Activated T-helper 17 cell treated with anti-CD3 and anti-CD28 coated beads, Interleukin-2, amount 50 U/mL, for 72 hours (primary cell): ENCODE measurements at places on chromosomes 1 and 21. TPM values are rescaled to one million over a fixed set of nuclear protein-coding genes. Genes with fewer than 3 reads are reported as not detected.

Gene PIGR
- not detected for total RNA-seq

Gene SLFNL1
- total RNA-seq, result 0.13 TPM

Gene S100A16
- not detected for total RNA-seq

Gene TNFAIP8L2
- 22.9 TPM for total RNA-seq

Gene RCAN3
- total RNA-seq, result 38.6 TPM

Gene ESRRG
- not detected for total RNA-seq

Gene SPRR1B
- not detected for total RNA-seq

Gene METTL13
- 83.1 TPM for total RNA-seq

Gene FMO4
- total RNA-seq, result 2.7 TPM

Gene PLCH2
- 28.1 TPM for total RNA-seq

Gene TMEM61
- not detected for total RNA-seq

Gene KRTAP11-1
- total RNA-seq, result not detected

GRCh38 chr1:154743526-154744036 lies 126.5 kb downstream of the KCNN3 start:
- no peak for ATAC-seq
- H3K27ac ChIP-seq, result no peak overlapping the region
- H3K27me3 ChIP-seq, result peaks cover 24% of the 10 kb centered on the region
- peaks cover 30% of the 10 kb centered on the region for H3K4me1 ChIP-seq

- ATAC-seq, result no peak
- H3K36me3 ChIP-seq, result no peaks in the 10 kb centered on the region
- peaks cover 14% of the 10 kb centered on the region for H3K27me3 ChIP-seq
Observed at GRCh38 chr21:41054018-41054578, 113.9 kb upstream of the BACE2 start.

- H3K4me1 ChIP-seq, result no peaks in the 10 kb centered on the region
- no peaks in the 10 kb centered on the region for H3K36me3 ChIP-seq
- H3K4me3 ChIP-seq, result no peak overlapping the region
Observed at GRCh38 chr1:14441302-14441741, 157.2 kb upstream of the KAZN start.

DNA sequence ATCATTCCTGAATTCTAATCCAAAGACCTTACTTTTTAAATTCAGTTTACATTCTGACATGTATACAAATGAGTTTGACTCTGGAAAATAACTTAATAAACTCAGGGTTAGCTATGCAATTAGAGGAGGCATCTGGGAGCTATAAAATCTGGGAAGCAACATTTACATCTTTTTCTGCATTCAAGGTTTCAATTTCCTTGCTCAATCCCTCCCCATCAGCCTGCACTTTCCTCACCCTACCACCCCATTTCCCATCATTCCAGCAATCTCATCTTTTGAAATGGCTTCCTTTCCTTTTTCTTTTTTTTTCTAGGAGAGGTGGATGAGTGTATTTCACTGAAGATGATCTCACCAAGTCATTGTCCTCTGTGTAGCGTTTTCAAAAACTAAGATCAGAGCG lies 65.3 kb upstream of the BEND5 start:
- H3K4me1 ChIP-seq, result no peaks in the 10 kb centered on the region
- no peak overlapping the region for H3K4me3 ChIP-seq
- H3K36me3 ChIP-seq, result no peaks in the 10 kb centered on the region
- peaks cover 16% of the 10 kb centered on the region for H3K27me3 ChIP-seq
- H3K27ac ChIP-seq, result no peak overlapping the region

DNA sequence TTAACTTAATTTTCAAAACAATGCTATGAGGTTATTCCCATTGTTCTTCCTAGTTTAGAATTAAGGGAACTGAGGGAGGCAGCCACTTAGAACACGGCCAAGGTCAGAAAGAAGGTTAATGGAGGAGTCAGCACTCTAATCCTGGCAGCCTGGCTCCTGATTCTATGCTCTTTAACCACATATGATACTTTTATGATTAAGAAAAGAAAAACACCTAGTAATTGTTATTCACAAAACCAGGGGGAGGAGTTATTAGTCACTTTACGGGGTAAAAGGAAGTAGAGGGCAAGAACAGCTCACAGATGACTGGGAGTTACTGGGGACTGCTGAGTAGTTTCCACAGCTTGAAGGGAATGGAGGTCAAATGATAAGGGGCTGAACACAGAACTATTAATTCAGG lies 38.6 kb downstream of the GADD45A start:
- H3K4me1 ChIP-seq, result peaks cover 8% of the 10 kb centered on the region
- no peak overlapping the region for H3K27ac ChIP-seq
- H3K36me3 ChIP-seq, result no peaks in the 10 kb centered on the region
- peaks cover 4% of the 10 kb centered on the region for H3K27me3 ChIP-seq
- ATAC-seq, result peak; percentile 91

DNA sequence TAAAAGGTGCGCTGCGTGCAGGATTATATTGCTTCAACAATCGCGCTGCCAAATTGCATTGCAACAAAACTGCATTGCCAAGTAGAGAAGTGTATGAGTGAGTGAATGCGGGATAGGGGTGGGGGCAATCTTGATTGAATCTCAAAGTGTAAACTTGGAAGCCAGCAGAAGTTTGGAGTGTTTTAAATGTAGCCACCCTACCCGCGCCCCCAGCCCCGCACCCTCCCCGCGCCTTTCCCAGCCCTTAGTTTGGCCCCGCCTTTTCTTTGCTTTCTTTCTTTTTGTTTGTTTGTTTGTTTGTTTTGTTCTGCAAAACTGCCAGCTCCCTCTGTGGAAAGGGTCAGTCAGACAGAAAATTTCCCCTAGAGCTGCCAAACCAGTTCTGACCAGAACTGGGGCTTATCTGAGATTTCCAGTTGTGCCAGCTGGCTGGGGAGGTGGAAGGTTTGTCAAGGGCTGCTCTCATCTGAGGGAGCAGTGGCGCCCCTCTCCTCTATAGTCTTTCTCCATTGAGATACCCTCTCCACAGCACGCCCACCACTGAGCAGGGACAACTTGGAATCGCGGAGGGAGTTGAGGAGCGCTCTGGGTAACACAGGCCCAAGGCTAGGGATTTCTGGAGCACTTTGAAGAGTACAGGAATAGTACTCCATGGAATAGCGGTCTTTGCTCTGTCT lies 666 bp upstream of the BEND5 start:
- peaks cover 10% of the 10 kb centered on the region for H3K4me1 ChIP-seq
- H3K27me3 ChIP-seq, result peaks cover 40% of the 10 kb centered on the region
- no peak for ATAC-seq
- H3K4me3 ChIP-seq, result peak overlapping the region; percentile 51

- H3K27me3 ChIP-seq, result no peaks in the 10 kb centered on the region
- H3K27ac ChIP-seq, result no peak overlapping the region
- peaks cover 7% of the 10 kb centered on the region for H3K36me3 ChIP-seq
Observed at GRCh38 chr1:184911103-184911745, 63.1 kb downstream of the NIBAN1 start.

DNA sequence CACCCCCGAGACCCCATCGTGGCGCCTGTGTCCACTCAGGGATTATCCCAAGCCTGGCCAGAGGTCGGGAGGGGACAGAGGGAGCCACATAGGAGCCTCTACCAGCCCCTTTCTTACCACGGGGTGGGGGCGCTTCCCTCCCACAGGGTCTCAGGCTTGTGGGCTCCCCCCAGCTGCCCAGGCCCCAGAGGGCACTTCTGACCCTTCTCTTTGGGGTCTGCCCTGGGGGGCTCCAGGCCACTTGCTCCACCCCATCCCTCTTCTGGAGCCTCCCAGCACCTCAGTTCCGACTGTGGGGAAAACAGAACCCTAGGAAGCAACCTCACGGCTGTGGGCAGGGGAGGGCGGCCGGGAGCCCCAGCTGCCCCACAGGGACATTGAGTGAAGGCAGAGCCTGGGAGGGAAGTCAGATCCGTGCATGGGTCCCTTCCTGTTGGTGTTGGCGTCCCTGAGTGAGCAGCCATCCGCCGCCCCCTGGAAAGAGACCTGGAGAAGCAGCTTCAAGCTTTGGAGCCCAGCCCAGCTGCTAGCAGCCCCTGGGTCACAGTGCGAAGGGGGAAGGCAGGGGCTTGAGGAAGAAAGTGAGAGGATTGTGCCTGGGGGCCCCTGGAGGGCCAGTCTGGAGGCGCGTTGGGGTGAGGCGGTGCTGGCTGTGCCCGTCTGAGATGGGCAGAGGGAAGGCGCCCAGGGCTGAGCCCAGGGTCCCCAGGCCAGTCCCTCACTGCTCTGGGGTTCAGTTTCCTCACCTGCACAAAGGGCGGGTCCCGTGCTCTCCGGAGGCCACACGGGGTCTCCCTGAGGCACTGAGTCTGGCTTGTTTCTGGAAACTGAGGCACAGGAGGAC lies 22.1 kb downstream of the RRP1 start:
- peaks cover 5% of the 10 kb centered on the region for H3K4me1 ChIP-seq
- H3K27ac ChIP-seq, result no peak overlapping the region
- no peaks in the 10 kb centered on the region for H3K36me3 ChIP-seq
- no peak overlapping the region for H3K4me3 ChIP-seq
- no peak for ATAC-seq

- peaks cover 13% of the 10 kb centered on the region for H3K27me3 ChIP-seq
- H3K36me3 ChIP-seq, result no peaks in the 10 kb centered on the region
- no peak overlapping the region for H3K4me3 ChIP-seq
- H3K27ac ChIP-seq, result no peak overlapping the region
- no peak for ATAC-seq
Observed at GRCh38 chr1:234040446-234041317, 136.2 kb downstream of the SLC35F3 start.

DNA sequence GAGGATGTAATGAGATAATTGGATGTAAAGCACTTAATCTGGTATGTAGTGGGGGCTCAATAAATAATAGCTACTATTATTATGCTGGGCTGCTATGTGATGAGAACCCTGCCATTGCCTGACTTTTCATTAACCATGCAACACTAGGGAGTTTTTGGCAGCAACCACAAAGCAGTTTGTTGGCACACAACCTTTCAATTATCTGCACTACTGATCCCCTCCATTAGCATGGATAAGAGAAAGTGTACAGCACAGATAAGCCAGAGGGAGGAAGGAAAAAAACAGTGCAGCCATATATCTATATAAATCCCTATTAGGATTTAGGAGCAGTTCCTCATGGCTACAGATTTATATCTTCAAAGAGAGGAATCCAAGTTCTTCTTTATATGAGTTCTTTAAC lies 498.5 kb downstream of the NUF2 start:
- H3K36me3 ChIP-seq, result no peaks in the 10 kb centered on the region
- no peak for ATAC-seq
- no peaks in the 10 kb centered on the region for H3K4me1 ChIP-seq
- no peaks in the 10 kb centered on the region for H3K27me3 ChIP-seq

DNA sequence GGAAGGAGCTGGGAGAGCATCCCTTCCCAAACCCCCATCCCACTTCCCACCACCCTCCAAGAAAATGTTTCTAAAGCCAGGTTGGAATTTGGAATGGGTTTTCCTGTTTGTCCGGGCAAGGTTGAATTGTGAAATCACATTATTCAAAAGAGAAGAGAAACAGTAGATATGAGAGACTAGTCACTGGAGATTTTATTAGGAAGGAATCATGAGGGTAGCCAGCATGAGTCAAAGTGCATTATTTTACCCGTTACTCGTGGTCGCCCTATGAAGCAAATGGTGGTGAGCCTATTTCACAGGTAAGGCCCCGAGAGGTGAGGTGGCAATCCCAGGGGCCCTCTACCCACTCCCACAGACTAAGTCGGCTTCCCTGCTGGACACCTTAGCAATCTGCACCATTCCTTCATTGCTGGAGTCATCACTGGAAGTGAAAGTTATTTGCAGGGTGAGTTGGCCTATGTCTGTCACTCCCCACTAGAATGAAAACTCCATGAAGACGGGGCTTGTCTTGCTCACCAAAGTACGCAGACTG lies 52.8 kb downstream of the TOMM20 start:
- ATAC-seq, result peak; percentile 36
- peak overlapping the region; percentile 96 for H3K27ac ChIP-seq
- no peak overlapping the region for H3K4me3 ChIP-seq
- H3K27me3 ChIP-seq, result no peaks in the 10 kb centered on the region
- no peaks in the 10 kb centered on the region for H3K36me3 ChIP-seq

- no peaks in the 10 kb centered on the region for H3K36me3 ChIP-seq
- no peak for ATAC-seq
- H3K4me3 ChIP-seq, result no peak overlapping the region
Observed at GRCh38 chr1:5570931-5571330, 421.3 kb downstream of the NPHP4 start.

DNA sequence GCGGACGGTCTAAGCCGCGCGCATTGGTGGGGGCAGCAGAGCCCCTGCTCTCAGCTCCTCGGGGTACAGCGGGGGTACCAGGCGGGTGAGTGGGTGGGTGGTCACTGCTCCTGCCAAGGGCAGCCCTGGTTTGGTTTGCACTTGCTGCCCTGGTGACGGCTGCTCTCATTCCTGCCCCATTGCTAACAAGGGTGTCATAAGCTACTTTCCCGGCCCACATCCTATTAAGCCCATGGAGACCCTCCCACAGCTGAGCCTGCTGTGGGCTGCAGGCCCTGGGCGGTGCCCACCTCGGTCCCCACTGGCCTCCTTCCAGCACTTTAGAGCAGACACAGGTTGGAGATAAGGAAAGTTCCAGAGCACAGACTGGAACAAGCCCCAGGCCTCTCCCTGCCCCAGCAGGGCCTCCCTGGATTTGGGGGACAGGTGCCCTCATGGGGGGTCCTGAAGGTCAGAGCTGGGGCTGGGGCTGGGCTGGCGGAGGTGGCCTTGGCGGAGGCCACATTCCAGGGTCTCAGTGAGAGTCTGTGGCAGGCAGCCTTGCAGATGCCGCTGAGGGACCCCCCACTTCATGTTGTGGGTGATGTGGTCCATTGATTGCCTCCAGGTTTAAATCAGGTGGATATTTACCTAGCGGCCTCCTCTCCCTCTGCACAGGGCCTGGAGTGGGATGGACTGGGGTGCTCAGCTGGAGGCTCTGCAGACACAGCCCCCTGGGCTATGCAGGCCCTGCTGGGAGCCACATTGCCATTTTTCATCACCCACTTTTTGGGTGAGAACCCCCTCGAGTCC lies 27.0 kb downstream of the COL18A1 start:
- no peaks in the 10 kb centered on the region for H3K36me3 ChIP-seq
- no peak overlapping the region for H3K27ac ChIP-seq
- no peaks in the 10 kb centered on the region for H3K4me1 ChIP-seq

- H3K36me3 ChIP-seq, result no peaks in the 10 kb centered on the region
- peaks cover 23% of the 10 kb centered on the region for H3K27me3 ChIP-seq
- ATAC-seq, result no peak
- no peak overlapping the region for H3K27ac ChIP-seq
- H3K4me3 ChIP-seq, result no peak overlapping the region
Observed at GRCh38 chr1:119366424-119366823, 2.2 kb upstream of the HAO2 start.

- H3K4me3 ChIP-seq, result peak overlapping the region; percentile 7
- peaks cover 6% of the 10 kb centered on the region for H3K27me3 ChIP-seq
- H3K27ac ChIP-seq, result no peak overlapping the region
- H3K36me3 ChIP-seq, result no peaks in the 10 kb centered on the region
- ATAC-seq, result peak; percentile 77
Observed at GRCh38 chr1:232528472-232529089, 101.4 kb downstream of the SIPA1L2 start.
